ENCODE measurements at places on chromosomes 3 and 15. TPM values are rescaled to one million over a fixed set of nuclear protein-coding genes. Genes with fewer than 3 reads are reported as not detected.
A peak's percentile ranks its signal among the peaks of the same experiment; 100 is the strongest.

- peak; percentile 87 for DNase-seq
Measured at GRCh38 chr3:147409143-147410115, at the start of gene ZIC1. Gene ZIC1, plus strand, starts transcription at chr3:147409365. Its CDS starts 748 bp downstream, at chr3:147410113.

DNA sequence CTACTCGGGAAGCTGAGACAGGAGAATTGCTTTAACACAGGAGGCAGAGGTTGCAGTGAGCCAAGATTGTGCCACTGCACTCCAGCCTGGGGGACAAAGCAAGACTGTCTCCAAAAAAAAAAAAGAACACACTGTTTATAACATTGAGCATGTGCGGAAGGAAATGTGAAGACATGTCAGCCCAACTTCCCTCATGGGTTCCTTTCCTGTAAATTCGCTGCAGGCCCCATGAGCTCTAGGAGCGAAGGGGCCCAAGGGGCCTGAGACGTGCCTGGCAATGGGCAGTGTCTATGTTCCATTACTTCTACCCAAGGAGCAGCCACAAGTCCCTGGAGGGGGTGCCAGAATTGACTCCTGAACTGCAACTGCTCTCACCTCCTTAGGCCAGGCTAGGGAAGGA is 3.2 kb downstream of the PFKFB4 start:
- DNase-seq: no peak

GRCh38 chr15:50287324-50288116 is 22.0 kb upstream of the HDC start:
- no peak for DNase-seq

DNA sequence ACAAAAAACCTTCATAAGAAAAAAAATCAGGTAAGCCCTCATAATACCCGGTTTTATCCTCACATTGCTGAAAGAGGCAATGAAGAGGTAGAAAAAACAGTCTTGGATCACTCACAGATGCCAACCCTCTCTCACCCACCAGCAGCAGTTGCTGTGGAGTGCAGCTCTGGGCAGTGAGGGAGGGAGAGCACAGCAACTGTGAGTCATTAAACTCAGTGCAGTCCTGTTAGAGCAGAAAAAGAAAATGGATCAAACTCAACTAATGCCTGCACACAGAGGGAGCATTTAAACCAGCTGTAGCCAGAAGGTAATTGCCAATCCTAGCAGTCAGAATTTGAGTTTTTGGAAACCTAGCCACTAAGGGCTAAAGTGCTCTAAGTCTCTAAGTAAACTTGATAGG is 1050.6 kb upstream of the ALCAM start:
- DNase-seq: no peak

- no peak for DNase-seq
Measured at GRCh38 chr3:141431411-141432378, 55.1 kb upstream of the RASA2 start.

- no peak for DNase-seq
Measured at GRCh38 chr15:81901319-81901718, 144.5 kb downstream of the MEX3B start.

Gene LRRIQ4
- 0.26 TPM for total RNA-seq

DNA sequence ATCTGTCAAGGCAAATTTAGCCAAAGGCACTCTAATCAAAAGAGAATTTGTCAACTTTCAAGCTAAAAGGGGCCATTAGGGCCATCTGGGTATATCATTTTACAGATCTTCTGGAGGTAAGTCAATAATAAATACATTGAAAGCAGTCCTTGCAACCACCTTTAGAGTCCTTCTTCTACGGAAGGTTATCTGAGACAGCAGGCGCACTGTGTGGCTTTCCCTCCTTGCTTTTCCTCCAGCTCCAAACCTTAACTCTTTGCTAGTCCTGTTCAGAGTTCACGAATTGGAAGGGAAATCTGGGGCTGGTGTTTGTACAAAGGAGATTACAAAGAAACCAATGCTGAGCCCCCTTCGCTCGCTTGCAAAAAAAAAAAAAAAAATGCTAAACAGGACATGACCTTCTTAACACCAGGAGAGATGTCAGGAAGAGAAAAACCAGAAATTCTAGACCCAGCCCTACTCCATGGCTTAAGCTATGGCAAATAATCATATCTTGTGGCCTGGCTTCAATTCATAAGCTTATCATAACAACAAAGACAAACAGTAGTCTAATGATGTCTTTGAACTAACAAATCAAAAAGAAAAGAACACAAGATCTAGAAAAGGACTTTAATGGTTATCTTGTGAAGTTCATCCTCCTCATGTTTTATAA is 215.7 kb downstream of the STT3B start:
- no peak for DNase-seq

DNA sequence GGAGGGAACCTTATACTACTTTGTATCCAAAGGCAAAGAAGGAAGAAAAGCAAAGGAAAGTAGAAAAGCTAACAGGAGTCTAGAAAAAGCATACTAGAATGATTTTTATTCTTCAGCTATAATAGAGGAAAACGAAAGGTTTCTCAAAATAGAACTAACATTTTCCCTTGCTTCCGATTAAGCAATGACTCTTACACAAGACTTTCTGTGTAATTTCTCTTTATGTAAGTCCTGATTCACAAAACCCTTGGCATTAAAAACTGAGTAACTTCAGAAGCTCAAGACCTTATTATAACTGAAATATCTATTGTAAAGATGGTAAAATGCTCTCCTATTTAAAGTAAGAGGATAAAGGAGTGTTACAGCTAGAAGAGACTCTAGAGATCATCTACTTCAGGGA is 97.4 kb downstream of the DTWD1 start:
- DNase-seq: no peak
